ENCODE measurements at places on chromosomes 2 and 18. TPM values are rescaled to one million over a fixed set of nuclear protein-coding genes. Genes with fewer than 3 reads are reported as not detected.

The PSTPIP2 gene
- 1.6 TPM for total RNA-seq

The SYT4 gene
- total RNA-seq: 372 TPM

The DSC3 gene
- total RNA-seq: 0.31 TPM

The DSG3 gene
- total RNA-seq: not detected

The ALPP gene
- not detected for total RNA-seq

All from parietal lobe (tissue), 2 donors.